ENCODE measurements at places on chromosomes 5 and 9. TPM values are rescaled to one million over a fixed set of nuclear protein-coding genes. Genes with fewer than 3 reads are reported as not detected.

The PCDHGA5 gene
- total RNA-seq, result not detected

The TDRD7 gene
- 3.5 TPM for total RNA-seq

The RIGI gene
- 3.9 TPM for total RNA-seq

The SPATA31C1 gene
- not detected for total RNA-seq

The SLC34A3 gene
- not detected for total RNA-seq

The WNT8A gene
- total RNA-seq, result not detected

The TRIM23 gene
- 27.6 TPM for total RNA-seq

The JMY gene
- 104 TPM for total RNA-seq

The COL23A1 gene
- total RNA-seq, result not detected

The TRAF1 gene
- total RNA-seq, result 61.2 TPM

The CKS2 gene
- 8.4 TPM for total RNA-seq

The GNA14 gene
- total RNA-seq, result not detected

The MPDZ gene
- not detected for total RNA-seq

The NRARP gene
- 1.5 TPM for total RNA-seq

The KCNT1 gene
- not detected for total RNA-seq

The CTSV gene
- not detected for total RNA-seq

The ADAMTS2 gene
- not detected for total RNA-seq

The PCDHGB3 gene
- not detected for total RNA-seq

The IL13 gene
- not detected for total RNA-seq

The FGF1 gene
- not detected for total RNA-seq

The TMC1 gene
- total RNA-seq, result not detected

The GLIPR2 gene
- total RNA-seq, result 10.2 TPM

The HRCT1 gene
- not detected for total RNA-seq

The ZNF367 gene
- total RNA-seq, result 6.1 TPM

The SLC25A2 gene
- not detected for total RNA-seq

The COL15A1 gene
- total RNA-seq, result not detected

The C9 gene
- total RNA-seq, result not detected

The SLCO6A1 gene
- not detected for total RNA-seq

The WDR38 gene
- not detected for total RNA-seq

The FAM219A gene
- total RNA-seq, result 5.9 TPM

The IPO11 gene
- total RNA-seq, result 17.0 TPM
